ENCODE measurements at places on chromosomes 1 and 21. TPM values are rescaled to one million over a fixed set of nuclear protein-coding genes. Genes with fewer than 3 reads are reported as not detected.

GRCh38 chr1:218281285-218281684, 3.8 kb upstream of the RRP15 start:
- no peak for DNase-seq

GRCh38 chr1:40723196-40723955, 31.9 kb downstream of the NFYC start:
- no peak for DNase-seq

DNA sequence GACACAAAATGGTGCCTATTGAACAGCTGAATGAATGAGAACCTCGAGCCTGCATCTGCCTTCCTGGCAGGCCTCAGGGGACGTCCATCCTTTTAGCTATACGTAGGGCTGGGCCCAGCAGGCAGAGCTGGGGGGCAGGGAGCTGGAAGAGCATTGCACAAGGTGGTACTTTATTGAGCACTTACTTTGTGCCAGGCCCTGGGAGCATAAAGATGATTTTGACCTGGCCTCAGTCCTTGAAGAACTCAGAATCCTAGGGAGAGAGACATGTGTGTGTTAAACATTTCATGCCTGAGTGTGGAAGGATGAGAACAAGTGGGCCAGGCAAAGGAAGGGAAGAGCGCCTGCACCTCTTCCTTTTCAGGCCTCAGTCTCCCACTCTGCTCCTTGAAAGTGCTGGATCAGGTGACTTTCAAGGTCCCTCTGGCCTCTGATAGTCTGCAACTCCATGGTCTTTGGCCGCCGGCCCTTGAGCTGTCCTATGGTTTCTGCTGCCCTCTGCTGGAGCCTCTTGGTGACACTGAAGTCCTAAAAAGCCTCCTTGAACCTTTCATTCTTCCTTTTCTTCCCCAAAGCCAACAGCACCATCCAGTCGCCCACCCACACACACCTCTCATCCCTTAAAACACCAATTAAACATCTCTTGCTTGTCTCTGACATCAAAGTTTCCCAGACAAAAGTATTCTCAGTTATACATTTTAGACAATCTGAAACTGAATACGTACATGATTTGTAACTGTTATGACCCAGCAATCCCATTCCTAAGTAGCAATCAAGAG, 3.5 kb upstream of the PEAR1 start:
- DNase-seq, result peak; percentile 65

- no peak for DNase-seq
Measured at GRCh38 chr1:24297187-24297851, 21.8 kb upstream of the GRHL3 start.

DNA sequence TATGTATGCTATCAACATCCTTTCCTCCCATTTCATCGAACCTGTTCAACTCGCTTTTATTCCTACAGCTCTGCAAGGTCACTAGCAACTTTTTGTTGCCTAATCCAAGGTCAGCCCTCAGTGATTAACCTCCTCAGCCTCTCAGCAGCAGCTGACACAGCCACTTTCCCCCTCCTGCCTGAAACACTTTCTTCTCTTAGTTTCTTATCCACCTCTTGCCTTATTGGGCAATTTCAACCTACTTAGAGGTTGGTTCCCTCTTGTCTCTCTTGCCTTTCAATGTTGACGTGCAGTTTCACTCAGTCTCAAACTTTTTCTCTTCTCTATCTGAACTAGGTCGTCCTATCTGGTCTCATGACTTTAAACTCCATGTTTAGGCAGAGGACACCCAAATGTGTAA, 156.3 kb downstream of the C1orf94 start:
- DNase-seq, result no peak

MACO1 gene
- 93.7 TPM for total RNA-seq

TEX38 gene
- total RNA-seq, result not detected

Measured in occipital lobe (tissue), 3 donors.